ENCODE measurements at places on chromosomes 1 and 21.

DNA sequence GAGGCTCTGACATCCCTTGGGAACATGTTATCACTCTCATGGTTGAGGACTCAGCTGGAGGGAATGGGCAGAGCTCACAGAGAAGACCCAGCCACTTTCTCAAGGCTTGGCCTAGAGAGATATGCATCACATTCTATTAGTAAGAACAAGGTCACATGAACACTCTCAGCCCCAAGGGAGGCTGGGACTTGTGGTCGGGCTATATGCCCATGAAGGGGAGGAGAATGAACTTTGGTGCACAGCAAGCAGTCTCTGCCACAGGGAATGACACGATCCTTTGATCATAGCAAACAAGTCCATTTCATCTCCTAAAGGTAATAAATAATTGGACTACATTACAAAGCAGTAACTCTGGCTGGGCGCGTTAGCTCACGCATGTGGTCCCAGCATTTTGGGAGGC, 105.7 kb downstream of the SYF2 start:
- no peak for DNase-seq

DNA sequence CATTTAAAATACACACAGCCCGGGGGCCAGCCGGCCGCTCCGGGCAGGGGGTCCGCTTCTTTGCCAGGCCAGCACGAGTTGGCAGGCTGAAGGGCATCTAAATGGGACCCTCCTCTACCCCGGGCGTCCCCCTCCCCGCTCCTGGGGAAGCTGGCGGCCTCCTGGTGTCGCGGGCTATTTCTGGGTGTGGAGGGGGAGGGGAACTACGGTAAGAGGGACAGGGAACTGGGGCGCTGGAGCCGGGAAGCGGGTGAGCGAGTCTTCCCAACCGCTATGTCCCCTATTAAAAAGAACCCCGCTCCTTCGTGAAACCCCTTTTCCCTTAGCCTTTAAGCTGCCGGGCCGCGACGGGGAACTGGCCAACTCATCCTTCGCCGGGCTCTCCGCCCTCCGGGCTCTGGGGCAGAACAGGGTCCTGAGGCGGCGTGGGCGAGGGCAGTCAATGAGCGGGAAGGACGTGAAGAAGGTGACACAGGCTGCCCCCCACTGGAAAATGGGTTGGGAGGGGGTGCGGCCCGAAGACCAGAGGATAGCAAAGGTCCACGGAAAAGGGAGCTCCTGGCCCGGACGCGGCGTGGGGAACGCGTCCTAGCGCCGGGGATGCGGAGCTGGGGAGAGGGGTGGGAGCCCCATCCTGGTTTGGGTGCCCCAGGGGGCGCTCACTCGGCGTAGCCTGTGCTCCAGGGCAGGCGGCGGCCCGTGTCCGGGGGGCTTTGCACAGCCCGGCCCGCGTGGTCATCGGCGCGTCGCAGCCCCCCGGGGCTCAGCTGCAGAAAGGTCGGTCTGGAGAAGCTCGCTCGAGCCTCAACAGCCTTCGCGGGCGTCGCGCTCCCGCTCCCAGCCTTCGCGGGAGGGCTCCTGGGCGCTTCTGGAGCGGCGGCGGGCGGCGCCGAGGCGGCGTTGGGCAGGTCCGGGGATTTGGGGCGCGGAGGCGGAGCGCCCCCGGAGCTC, 544 bp downstream of the PPM1J start:
- DNase-seq = no peak

GRCh38 chr1:81681114-81681513, 119.6 kb upstream of the ADGRL2 start:
- DNase-seq = no peak

- DNase-seq = no peak
Observed at GRCh38 chr1:156106624-156107488, 7.7 kb upstream of the LMNA start.

- no peak for DNase-seq
Observed at GRCh38 chr1:112517646-112518045, 8.9 kb downstream of the WNT2B start.

DNA sequence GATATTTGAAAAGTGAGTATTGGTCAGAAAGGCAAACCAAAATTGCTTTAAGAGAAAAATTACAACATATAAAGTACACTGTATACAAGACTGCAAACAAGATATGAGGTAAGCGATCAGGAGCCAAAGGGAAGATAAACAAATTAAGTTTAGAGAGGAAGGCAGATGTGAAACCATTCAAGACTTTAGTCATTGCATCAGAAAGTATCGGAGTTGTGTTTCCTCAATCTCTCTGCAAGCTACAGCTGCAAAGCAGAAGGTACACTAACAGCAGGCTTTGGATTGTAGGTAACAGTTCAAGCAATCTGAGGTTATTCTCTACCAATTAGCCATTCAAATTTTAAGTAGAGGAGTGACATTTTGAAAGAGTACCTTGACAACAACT, 21.3 kb upstream of the TLCD4 start:
- DNase-seq = no peak

- no peak for DNase-seq
Observed at GRCh38 chr1:4752059-4752458, 97.7 kb downstream of the AJAP1 start.

DNA sequence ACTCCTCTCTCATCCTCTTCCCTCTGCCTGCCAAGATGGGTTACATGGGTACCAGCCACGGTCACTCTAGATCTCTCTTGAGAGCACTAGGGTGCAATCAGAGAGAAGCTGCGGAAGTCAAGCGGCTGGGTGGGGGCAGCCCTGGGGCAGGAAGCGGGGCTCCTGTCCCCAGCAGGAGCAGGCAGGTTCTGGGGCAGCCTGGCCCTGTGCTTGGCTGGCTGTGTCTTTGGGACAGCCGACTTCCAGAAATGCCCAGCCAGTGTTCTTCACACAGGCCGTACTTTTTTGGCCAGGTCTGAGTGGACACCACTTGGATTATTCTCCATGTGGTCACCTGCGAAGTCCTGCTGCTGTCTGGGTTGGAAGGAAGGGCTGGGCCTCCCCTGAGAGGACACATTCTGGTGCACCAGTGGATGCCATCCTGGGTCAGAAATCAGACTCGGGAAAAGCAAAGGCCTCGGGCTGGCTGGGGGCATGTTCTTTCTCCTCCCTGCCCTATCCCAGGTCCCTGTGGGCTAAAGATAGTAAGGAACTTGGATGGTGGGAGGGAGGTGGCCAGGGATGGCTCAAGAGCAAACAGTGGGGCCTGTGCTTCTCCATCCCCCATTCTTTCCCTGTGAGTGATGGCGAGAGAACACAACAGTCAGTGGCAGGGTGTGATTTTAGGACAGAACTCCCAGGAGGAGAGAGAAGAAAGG, 93.7 kb downstream of the ITPKB start:
- no peak for DNase-seq

DNA sequence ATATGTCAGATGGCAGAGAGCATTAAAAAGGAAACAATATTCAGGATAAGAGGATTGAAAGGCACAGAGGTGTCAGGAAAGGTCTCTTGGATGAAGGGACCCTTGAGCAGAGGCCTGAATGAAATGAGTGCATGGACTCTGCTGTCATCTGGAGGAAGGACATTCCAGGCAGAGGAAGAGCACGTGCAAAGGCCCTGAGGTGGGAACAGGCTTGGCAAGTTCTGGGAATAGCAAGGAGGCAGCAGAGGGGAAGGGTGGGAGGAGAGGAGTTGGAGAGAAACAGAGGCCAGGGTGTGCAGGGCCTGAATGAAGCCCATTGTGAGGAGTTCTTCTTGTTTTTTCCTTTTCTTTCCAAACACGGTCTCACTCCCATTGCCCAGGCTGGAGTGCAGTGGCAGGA, 59.0 kb upstream of the RUNX3 start:
- DNase-seq = no peak

GRCh38 chr21:43973634-43973955, 38.5 kb upstream of the TRAPPC10 start:
- DNase-seq = no peak

DNA sequence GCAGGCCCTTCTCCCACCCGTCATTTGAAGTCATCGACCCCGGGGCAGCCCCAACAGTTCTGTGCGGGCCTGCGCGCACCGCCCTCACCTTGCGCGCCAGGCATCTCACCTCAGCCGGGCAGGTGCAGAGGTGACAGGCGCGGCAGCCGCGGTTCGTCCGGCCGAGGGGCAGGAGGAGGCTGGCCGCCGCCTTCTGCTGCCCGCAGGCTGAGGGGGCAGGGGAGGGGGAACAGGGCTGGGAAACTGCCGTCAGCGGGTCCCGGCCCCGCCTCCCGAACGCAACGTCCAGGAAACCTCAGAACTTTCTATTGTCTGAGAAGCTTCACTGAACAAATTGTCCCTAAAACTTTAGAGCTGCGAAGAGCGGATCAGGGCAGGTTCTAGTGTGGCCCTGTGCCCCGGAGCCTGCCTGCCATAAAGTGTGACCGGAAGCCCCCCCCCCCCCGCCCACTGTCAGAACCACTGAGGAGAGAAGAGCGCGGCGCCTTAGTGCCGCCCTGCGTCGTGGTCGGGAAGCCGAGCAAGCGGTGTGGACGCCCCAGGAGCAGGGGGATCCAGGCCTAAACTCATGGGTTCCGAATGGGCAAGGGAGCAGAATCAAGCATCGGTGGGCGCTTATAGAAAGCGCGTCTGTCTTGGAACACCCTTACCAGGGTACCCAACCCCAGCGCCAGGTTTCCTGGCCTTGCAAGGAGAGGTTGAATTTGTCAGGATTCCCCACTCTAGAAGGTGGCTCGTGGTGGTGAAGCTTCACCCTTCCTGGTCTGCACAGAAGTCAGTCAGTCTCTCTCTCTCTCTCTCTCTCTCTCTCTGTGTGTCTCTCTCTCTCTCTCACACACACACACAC, 13.3 kb upstream of the TBX15 start:
- DNase-seq = no peak

DNA sequence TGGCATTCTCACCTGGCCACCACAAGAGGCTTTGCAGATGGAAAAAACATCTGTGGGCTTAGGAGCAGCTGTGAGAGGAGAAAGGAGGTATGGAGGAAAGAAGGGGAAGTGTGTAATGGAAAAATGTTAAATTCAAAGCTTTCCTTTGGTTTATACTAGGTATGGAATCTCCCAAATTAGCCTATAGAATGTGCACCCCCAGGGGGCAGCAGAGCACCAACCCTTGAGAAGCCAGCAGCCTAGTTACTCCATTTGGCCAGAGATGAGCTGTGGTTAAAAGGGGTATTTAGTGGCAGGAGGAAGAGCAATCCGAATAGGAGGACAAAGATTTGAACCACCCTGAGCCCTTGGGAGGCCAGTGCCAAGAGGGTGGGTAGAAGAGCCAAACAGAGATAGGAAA, 97.5 kb upstream of the CTTNBP2NL start:
- DNase-seq = no peak

DNA sequence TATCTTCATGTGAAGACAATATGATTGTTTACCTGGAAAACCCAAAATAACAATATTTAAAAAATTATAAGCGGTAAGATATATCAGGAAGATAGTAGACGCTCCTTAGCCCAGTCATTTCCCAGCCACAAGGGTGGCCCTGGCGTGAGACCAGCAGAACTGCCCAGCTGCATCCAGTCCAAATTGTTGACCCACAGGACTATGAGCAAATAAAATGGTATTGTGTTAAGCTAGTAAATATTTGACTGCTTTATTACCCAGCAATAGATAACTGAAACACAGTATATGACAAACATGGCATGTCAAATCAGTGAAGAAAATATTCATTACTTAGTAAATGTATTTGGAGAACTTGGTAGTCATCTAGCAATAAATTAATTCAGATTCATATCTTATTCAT, 294.3 kb upstream of the SPAG17 start:
- no peak for DNase-seq

DNA sequence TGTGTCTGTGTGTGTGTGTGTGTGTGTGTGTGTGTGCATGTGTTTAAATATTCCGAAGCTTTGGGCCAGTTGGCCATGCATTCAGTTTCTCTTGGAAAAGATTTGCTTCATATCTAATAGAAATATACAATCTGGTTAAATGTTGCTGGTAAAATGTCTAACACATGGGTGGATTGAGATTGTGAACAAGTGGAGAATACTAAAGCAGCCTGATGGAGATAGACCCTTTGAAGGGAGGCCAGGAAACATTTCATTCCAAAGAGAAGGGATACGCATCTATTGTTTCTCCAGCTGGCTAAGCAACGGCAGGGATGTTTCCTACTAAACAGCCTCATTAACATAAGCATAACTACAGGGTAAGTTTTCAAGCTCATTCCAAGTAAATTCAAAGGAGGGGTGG, 257.5 kb upstream of the PTBP2 start:
- DNase-seq = no peak

DNA sequence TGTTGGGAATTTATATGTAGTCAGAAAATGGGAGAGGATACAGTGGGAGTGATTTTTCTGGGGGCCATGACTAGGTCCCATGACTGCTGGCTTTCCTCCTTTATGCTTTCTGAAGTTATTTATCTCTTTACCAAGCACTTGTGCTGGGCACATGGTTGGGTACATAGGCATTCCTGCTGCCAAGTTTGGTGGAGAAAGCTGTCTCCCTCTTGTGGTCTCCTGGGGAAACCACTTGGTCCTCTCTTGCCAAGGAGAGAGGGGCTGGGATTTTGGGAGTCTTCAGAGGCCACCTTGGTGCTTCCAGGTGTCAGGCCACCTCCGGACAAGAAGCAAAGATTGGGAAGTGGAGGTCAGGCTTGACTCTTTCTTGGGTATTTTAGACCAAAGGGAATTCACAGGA, 120.2 kb upstream of the KCNE2 start:
- DNase-seq = no peak

DNA sequence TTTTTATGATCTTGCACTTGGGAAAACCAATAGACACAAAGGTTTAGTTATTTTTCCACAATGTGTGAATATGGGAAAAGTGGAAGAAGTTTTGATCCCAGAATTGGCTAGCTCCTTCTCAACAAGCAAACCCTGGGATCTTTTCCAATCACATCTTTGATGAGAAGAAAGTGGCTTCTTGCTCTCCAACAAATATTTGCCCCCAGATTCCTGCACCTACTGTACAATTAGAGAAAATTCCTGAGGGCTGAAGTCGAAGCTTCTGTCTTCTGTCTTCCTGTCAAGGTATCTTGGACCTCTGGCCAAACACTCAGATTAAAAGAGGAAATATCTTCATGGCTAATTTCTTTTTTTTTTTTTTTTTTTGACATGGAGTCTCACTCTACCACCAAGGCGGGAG, 113.1 kb upstream of the SLC45A1 start:
- DNase-seq = no peak

DNA sequence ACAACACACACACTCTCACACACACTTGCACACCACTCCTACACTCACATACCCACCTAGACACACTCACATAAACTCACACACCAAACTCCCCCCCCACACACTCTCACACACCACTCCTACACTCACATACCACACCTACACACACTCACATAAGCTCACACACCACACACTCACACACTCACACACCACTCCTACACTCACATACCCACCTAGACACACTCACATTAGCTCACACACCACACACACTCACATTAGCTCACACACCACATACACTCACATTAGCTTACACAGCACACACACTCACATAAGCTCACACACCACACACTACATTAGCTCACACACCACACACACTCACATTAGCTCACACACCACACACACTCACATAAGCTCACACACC, 33.1 kb downstream of the OPTC start:
- DNase-seq = no peak

Data from NCI-H1417 treated with DMSO at 0.1 percent for 48 hours (cell line).